Cardiac septum (tissue), 1 donor: ENCODE measurements at places on chromosomes 1 and 21. TPM values are rescaled to one million over a fixed set of nuclear protein-coding genes. Genes with fewer than 3 reads are reported as not detected.

- no peak for DNase-seq
Measured at GRCh38 chr1:182069028-182069466, 7.5 kb upstream of the ZNF648 start.

GRCh38 chr1:228940926-228941325, 205.6 kb downstream of the RHOU start:
- no peak for DNase-seq

GRCh38 chr1:246043556-246043955, 463.5 kb downstream of the SMYD3 start:
- no peak for DNase-seq

DNA sequence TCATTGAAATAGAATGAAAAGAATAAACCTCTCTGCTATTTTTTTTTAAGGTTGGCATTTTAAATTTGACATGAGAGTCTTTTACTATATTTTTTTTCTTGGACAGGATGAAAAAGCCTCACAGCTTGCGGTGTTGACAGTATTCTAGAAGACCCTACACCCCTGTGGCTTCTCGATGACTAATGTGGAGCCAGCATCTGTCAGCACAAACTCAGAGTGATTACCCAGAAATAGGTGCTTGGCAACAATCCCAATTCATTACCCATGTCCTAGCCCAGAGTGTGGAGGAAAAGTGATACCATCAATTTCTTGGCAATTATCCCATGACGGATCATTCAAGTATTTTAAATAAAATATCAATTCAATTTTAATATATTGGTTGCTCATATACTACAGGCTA, 186.8 kb upstream of the MAP1LC3C start:
- DNase-seq, result no peak

DNA sequence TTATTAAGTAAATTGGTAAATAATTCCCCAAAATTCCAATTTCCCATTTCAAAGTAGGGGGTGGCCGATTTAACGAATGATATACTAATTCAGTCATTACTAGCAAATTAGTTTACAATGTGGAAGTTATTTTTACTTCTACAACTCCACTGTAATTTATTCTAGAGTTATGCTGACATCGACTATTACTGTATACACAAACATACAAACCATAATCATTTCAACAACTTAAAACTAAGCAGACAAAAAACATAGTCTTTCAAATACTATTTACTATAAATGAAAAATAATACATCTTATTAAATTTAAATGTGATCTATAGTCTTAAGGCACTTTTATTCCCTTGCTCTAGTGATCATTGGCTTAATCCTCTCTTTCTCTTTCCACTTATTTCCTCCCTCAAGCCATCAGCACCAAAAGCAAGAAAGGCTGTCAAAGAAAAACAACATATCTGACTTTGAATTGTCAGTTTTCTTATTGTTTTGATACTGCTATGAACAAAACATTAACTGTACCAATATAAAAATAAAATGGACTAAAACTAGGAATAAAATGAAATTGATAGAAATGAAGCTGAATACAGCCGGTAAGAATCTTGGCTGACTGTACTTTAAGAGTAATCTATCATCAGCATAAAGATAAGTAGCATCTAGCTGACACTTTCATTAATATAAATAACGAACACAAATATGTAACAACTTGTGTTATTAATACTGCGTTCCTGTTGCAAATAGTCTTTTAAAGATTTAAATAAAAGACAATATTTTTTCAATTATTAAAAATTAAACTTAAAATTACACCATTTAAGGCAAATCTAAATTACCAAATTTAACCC, 4.1 kb downstream of the CDC42BPA start:
- no peak for DNase-seq

GRCh38 chr1:5974631-5975030, 17.6 kb downstream of the NPHP4 start:
- peak; percentile 20 for DNase-seq

DNA sequence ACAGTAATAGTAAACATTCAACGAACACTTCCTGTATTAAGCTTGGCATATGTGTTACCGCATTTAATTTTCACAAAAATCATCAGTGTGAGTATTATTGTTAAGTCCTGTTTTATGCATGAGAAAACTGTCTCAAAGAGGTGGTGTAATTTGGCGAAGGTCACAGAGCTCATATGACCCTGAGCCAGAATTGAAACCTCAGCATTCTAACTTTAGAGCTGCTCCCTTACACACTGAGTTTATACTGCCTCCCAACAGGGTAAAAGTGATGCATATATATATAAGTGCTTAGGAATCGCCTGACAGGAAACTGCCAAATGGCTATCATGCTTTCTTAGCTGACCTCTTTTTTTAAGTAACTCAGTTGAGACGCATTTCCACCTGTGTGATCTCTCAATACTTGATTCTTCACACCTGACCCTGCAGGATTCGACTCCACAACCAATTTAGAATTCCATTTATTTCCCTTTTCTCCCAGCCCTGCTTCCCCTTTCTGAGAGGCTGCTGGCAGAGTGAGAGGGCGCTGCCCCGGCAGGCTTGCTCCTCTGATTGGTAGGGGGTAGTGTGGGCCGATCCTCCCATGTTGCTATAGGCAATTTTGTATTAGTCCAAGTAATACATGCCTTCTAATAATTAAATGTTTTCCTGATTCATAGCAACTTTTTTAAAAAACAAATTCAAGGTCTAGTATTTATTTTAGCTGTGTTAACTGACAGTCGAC, 40.5 kb downstream of the ZBTB40 start:
- no peak for DNase-seq

GRCh38 chr21:29610779-29611360, 312.1 kb downstream of the BACH1 start:
- no peak for DNase-seq

- DNase-seq, result no peak
Measured at GRCh38 chr1:206886831-206887230, 10.4 kb upstream of the IL24 start.

GRCh38 chr21:32772281-32773047, 909 bp upstream of the PAXBP1 start:
- no peak for DNase-seq

DNA sequence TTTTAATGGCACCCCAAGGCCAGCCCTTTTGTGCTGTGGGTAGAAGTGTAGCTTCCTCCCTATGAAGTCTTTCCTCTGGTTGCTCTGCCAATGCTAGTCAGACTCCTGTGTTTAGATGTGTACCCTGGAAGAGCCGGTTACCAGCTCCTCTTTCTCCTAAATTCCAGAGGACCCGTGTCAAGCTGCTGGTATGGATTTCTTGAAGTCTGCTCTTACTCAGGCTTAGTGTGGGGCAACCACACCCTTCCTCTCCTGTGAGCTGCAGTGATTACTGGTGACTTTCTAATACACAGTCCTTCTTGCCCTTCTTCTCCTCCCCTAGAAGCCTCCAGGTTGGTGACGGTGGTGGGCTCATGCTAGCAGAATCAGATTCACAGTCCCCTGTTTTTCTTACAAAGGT, 74.1 kb upstream of the AKT3 start:
- no peak for DNase-seq

DNA sequence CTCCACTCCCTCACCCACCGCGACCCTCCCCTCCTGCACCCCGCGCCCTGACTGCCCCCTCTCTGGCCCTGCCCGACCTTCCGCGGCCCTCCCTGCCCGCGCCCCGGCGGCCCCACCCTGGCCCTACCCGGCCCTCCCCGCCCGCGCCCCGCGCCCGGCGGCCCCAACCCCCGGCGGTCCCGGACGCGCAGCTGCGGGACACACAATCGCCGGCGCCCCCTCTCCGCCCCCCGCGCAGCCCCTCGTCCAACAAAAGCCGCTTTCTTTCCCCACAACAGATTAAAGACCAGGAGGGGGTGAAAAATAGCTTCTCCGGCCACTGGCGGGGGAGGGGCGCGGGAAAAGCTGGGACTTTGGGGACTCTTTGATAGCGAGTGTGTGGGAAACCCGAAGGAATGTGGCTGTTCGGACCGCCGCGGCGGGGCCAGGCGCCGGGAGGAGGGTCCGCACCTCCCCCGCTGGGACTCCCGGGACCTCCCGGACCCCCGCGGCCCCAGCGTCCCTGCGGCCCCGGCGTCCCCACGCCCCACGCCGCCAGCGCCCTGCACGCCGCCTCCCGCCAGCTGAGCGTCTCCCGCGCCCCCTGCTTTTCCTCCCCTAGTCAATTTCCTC, 8.8 kb upstream of the ID3 start:
- no peak for DNase-seq

GRCh38 chr1:58827298-58827697, 43.5 kb upstream of the JUN start:
- no peak for DNase-seq

GRCh38 chr1:208722592-208722991, 478.4 kb upstream of the PLXNA2 start:
- no peak for DNase-seq

Gene DENND2C
- total RNA-seq, result 3.7 TPM

Gene ST6GALNAC3
- 4.1 TPM for total RNA-seq

Gene PLPPR5
- total RNA-seq, result not detected

Gene GCSAML
- total RNA-seq, result not detected

Gene TRIM46
- not detected for total RNA-seq

Gene RAVER2
- 12.2 TPM for total RNA-seq

Gene RAB25
- total RNA-seq, result not detected

Gene SLC9C2
- total RNA-seq, result 0.13 TPM
